ENCODE measurements at places on chromosomes 2 and 18.

DNA sequence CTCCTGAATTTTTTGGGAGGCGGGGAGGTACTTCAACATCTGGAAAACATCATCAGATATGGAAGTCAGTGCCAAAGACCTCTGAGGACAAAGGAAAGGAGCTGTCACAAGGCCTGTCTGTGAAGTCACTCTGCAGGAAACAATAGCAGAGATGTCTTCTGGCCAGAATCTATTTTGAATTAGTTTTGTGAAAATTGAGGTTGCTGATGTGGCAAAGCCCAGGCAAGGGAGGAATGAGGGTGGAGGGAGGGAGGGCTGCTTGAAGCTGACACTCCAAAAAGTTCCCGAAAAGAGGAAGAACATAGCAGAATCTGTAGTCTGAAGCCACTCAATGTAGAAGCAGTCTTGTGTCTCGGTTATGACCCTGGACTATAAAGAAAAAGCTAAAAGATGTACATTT is 151.1 kb upstream of the LHCGR start:
- DNase-seq, result no peak

DNA sequence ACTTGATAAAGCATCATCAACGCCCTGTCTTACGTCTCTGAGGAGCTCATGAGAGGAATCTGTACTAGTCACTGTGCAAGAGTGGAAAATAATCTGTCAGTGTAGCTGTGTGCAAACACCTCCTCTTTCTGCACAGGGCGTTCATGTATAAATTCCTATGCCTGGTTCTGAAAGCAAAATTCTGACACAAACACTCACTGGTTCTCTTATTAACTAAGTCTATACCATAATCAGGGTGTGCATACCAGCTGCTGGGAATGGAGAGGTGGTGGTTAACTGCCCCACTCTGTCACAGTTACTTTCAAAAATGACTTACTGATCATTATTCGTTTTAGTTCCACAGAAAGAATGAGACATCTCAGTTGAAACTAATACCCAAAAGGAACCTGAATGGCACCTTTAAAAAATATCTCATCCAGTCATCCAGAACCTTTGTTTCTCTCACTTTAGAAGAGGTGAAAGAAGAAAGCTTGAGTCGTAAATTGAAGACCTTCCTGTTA is 35.7 kb downstream of the STK39 start:
- DNase-seq, result no peak

GRCh38 chr2:46993501-46993900 is 77.9 kb upstream of the MCFD2 start:
- DNase-seq, result no peak

DNA sequence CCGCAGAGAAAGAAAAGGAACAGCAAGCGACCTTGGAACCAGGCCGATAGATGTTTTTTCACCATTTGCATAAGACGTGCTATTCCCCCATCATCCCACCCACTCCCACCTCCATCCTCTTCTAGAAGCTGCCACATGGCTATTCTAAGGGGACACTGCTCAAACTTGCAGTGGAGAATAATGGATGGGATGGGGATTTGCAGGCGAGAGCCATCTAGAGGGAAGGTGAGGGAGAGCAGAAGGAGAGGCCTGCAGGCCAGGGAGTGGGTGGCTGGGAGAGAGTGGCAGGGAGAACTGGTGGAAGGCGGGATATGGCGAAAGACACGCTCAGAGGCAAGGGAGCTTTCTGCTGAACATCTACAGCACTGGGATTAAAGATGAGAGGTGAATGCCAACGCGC is 84.9 kb downstream of the MAPK4 start:
- no peak for DNase-seq

DNA sequence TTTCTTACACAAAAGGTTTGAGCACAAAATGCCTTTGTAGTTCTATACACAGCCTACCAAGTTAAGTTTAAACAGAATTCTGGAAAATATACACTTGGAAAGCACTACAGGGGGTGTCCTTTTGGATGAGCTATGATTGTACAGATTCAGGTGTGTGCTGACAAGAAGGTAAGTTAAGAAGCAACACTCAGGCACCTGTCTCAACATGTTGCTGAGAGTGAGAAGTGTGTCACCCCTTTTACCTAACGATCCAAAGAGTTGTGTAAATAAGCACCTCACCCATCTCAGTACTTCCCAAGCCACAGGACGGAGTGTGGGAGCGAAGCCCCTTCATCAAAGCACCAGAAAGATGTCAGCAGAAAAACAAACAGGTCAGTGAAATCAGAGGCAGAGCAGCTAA is 109.5 kb upstream of the DAPL1 start:
- DNase-seq, result no peak

GRCh38 chr18:75179819-75180600 is 28.9 kb downstream of the PTGR3 start:
- DNase-seq, result no peak

DNA sequence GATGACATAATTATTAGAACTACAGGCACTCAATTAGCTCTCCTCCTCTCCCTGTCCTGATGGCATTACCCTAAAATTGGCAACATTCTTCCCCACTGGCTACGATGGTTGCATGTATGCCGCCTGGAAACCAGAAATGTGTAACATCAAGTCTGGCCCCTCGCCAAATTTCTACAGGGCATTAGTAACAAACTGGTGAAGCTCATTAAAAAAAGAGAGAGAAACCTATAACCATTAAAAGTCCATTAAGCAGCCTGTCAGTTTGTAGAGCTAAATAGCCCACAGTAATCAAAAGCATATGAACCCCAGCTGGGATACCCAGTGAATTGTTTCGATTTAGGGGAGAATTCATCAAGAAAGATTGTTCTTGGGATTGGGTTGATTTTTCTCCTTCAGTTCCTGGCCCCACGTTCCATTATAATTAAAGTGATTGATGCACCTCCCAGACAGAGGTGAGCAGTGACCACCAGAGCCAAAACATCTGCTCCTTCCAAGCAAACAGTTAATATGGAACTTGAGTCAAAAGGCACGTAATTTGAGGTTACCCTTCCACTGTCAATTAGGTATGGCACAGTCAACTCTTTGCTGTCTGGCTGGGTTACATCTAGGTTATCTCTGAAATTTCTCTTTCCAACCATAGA is 208.6 kb downstream of the C1D start:
- no peak for DNase-seq

- no peak for DNase-seq
Observed at GRCh38 chr18:32530947-32531651, 60.4 kb upstream of the GAREM1 start.

DNA sequence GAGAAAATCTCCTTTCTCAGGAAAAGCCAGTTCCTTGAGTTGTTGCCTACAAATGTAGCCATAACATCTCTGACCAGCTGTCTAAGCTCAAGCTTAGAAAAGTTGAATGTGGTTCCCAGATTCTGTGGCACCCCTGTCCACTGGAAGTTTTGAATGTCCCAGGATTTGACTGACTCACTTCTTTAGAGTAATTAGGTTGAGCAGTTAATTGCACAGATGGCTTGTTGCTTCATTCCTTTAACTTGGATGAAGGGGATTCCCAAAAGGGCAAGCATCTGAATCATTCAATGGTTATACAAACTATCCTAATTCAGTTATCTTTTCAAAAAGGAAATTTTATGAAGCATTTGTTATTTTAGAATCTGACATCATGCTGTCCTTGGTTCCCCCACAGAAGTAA is 374.7 kb downstream of the LNPK start:
- no peak for DNase-seq

- no peak for DNase-seq
Observed at GRCh38 chr2:168526641-168527040, 70.6 kb downstream of the CERS6 start.

- no peak for DNase-seq
Observed at GRCh38 chr2:161725297-161725696, 101.1 kb downstream of the SLC4A10 start.

- DNase-seq, result no peak
Observed at GRCh38 chr18:6220129-6220528, 194.6 kb downstream of the L3MBTL4 start.

- DNase-seq, result no peak
Observed at GRCh38 chr2:61811821-61812220, 42.0 kb downstream of the FAM161A start.

GRCh38 chr2:143357966-143358365 is 228.7 kb downstream of the ARHGAP15 start:
- no peak for DNase-seq

- no peak for DNase-seq
Observed at GRCh38 chr2:47803363-47803762, 20.4 kb downstream of the MSH6 start.

- DNase-seq, result no peak
Observed at GRCh38 chr18:61855449-61856378, 37.1 kb downstream of the RNF152 start.

- DNase-seq, result no peak
Observed at GRCh38 chr2:230471074-230471473, 55.1 kb downstream of the SP100 start.

GRCh38 chr2:180124273-180125139 is 117.4 kb upstream of the CWC22 start:
- no peak for DNase-seq

DNA sequence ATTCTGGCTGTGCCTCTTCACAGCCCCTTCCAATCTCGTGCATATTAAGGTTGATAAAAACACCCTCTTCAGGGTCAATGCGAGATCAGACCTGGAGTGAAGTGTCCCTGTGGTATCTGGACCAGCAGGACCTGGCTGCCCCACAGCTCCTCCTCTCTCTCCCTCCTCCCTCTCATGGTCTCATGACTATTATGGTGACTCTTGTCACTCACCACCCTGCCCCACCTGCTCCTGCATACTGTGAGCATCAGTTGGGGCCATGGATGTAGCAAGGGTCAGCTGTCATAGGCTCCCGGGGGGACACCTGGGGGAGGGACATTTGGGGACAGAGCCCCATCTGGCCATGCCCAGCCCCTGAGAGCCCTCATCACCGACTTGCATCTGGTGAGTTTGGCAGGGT is 50.2 kb downstream of the ODC1 start:
- DNase-seq, result no peak

DNA sequence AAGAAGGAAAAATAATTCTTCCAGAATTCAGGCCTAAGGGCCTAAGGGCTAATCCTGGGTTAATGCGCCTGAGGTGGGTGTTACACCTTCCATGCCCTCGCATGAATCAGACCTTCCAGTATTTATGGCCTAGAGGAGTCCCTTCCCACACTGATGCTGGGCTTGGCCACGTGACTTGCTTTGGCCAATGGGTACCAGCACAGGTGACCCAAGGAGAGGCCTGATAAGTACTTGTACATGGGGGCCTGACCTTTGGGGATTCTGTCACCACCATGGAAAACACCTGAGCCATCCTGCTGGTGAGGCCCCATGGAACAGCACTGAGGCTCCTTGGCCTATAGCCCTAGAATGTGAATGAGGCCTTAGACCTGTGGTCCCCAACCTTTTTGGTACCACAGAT is 79.8 kb downstream of the TNFRSF11A start:
- DNase-seq, result no peak

GRCh38 chr2:133705287-133705686 is 137.0 kb upstream of the NCKAP5 start:
- DNase-seq, result no peak

DNA sequence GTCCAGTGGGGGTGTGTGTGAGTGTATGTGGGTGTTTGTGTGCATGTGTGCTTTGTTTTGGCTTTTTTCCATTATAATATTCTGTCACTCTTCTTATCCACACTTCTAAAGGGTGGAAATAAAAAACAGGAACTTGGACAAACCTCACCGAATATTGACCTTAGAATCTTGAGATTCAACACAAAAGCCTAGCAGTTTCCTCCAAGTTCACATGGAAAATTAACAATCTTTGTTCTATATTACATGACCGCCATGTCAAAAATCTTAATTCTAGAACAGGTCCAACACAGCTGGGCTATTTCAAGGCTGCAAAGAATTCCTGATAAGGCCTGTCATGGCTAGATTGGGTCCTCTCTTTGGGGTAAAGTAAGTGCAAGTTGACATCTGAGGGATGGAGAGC is 169.3 kb upstream of the OSR1 start:
- no peak for DNase-seq

DNA sequence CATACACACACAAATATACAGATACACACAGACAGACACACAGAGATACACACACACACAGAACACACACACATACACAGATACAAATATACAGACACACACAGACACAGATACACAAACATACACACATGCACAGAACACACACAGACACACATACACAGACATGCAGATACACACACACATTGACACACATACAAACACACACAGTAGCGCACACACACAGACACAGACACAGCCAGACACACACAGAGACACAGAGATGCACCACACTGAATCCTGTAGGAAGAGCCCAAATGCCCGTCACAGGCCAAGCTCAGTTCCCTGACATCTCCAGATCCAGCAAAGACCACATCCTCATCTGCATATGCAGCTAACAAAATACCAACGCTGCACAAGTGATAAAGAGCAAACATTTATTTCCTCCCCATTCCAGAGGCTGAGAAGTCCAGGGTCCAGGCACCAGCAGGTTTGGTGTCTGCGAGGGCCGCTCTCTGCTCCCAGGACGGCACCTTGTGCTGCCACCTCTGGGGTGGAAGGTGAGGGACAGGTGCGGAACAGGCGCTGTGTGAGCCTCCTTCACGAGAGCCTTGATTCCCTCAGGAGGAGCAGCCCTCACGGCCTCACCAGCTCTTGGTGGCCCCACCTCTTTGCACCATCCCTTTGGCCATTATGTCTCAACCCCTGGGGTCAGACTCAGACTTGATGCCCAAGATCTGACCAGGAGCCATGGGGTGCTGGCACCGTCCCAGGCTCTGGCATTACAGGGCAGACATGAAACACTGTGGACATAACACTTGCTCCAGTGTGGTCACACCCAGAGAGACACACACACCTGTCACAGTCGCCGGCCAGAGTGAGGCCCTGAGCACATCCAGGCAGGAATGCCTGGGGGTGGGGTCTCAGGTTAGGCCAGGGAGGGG is 108.7 kb downstream of the NDUFA10 start:
- DNase-seq, result no peak

- no peak for DNase-seq
Observed at GRCh38 chr2:121427187-121427689, 103.4 kb upstream of the RNU4ATAC start.

- DNase-seq, result no peak
Observed at GRCh38 chr2:126739141-126739540, 83.2 kb downstream of the GYPC start.

DNA sequence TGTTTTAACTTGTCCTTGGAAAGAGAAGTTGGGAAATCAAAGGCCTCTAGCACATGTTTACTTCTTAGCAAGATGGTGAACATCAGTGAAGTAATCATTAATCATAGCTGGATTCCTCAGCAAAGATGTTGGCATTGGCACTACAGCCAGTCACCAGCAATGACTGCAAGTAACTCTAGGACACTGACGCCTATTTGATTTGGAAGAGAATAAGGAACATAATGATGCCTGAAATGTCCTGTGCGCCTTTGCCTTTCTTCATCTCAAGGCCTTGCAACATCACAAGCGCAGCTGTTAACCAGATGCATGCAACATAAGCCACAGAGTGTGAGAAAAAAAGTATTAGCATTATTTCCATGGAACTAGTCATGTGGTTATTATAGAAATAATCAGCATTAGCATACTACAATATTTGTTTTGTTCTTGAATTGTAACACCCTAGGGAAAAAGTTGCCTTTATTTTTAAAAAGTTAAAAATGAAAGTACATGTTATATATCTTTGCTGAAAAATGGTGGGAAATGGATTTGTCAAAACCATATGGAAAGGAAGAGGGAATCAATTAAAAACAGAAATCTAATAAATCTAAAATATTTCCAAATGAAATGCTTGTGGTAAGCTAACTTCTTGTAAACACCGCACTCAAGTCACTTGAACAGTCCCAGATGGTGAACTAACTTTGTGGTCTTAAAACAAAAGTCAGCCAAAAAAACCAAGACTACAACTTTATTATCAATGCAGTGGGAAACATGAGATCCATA is 55.6 kb downstream of the THADA start:
- DNase-seq, result no peak

All from stimulated activated CD4-positive, alpha-beta T cell treated with anti-CD3 and anti-CD28 coated beads, Interleukin-1b, Interleukin-23, amount 100 ng/mL, for 1 hour (primary cell).